ENCODE measurements at places on chromosomes 1 and 21.
A peak's percentile ranks its signal among the peaks of the same experiment; 100 is the strongest.

DNA sequence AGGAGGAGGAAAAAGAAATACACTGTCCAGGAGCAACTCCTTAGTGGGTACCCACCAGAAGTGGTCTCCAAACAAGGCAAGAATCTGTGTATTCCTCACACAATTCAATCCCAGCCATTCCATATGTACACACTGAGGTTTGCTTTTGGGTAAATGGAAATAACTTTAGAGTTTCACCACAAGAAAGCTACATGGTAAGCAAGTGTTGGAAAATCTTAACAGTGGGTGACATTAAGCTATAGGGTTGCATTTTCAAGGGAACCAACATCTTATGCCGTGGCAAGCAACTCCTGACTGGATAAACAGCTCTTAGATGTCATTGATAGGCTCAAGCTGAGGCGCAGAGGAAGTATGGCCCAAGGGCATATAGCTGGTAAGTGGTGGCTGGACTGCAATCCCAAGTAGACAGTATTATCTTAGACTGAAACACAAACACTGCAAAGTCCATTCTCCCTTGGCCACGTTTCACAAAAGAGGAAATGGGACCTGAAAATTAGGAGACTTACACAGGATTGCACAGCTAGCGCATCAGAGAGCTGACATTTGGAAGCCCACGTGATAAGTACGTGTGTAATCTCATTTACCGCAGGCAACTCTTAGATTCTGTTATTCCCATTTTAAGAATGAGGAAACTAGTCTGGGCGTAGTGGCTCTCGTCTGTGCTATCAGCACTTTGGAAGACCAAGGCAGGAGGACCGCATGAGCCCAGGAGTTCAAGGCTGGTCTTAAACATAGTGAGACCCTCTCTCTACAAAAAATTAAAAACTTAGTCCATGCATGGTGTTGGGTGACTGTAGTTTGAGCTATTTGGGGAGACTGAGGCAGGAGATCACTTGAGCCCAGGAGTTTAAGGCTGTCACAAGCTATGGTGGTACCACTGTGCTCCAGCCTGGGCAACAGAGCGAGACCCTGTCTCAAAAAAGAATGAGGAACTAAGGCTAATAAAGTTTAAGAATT lies 4.0 kb upstream of the BRWD1 start:
- DNase-seq = no peak

GRCh38 chr1:193179094-193179493 lies 7.3 kb downstream of the B3GALT2 start:
- DNase-seq = no peak

GRCh38 chr1:115469703-115470476 lies 131.8 kb upstream of the NGF start:
- peak; percentile 32 for DNase-seq

DNA sequence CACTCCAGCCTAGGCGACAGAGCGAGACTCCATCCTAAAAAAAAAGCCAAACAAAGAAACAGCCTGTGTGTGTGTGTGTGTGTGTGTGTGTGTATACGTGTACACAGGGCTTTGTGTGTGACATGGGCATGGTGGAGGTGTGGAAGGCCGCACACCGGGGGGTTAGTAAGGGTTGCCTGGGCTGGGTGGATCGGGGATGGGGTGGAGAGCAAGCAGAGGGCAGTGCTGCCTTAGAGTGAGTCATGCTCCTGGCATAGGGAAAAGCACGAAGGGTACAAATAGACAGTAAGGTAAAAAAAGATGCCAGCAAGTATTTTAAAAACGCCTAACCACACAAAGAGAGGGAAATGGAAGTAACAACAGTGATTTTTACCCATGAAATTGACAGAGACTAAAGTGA lies 6.2 kb downstream of the PRMT2 start:
- DNase-seq = no peak

GRCh38 chr1:198167436-198167934 lies 10.7 kb downstream of the NEK7 start:
- DNase-seq = no peak

DNA sequence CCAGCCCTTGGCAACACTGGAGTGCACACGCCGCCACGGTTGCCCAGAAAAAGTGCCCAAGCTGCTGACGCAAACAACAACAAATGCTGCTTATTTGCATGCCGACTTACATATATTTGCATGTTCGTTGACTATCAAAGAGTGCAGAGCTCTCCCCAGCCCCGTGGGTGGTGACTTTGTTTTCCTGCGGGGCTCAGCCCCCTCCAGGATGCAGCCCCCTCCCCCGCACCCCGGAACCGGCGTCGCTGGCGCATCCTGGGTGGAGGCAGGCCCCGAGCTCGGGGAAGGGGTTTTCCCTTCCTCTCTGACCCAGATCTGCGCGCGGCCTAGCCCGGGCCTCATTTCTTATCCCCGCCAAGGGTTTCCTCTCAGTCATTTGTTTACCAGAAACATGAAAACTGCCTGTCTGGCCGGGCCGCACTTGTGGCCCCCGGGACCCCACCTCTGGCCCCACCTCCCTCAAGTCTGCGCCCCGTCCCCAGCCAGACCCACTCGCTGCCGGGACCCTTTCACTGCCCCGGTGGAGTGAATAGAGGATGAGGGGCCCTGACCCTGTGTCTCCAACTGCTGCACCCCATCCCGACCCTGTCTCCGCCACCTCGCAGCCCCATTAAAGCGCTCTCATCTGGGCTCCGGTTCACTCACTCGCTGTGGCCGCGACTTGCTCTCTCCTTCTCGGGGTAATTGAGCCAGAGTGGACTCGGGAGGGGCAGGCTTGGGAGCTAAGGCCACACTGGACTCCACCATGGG lies 5.5 kb downstream of the TNFRSF25 start:
- DNase-seq = no peak

DNA sequence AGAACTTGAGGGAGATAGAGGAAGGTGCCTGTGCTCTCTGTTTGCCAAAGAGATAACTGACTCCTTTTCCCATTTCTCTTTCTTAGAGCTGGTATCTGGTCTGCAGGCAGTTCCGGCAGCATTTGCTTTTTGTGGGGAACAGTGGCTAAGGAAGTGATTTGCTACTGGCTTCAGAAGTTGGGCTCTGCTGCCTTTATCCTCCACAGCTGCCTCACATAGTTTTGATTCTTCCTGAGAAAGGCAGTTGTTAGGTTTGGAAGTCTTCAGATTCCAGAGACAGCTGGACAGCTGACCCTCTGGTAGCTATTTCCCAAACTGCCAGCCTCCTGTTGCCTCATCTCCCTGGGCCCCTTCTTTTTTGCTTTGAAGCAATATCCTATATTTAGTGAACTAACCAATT lies 62.6 kb upstream of the MACF1 start:
- DNase-seq = peak; percentile 80

DNA sequence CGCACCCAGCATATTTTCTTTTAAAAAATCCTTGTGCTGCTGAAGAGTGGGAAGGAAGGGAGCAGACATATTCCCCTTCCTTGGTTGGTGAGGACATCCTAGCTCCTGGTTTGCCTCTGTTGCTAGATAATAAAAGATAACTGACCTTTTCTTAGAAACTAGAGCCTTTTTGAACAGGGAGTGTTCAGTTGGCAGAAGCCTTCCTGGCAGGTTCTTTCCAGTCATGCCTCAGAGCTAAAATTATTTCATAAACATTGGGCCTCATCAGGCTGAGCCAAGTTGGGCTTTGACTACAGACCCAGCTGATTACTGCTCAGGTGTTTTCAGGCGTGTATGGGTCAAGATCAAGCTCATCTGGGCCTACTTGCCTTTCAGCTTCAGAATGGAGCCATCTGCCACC lies 22.7 kb upstream of the SH3BGRL3 start:
- DNase-seq = no peak

- no peak for DNase-seq
These were observed 675.0 kb downstream of the USP25 start for GRCh38 chr21:16404776-16405175.

DNA sequence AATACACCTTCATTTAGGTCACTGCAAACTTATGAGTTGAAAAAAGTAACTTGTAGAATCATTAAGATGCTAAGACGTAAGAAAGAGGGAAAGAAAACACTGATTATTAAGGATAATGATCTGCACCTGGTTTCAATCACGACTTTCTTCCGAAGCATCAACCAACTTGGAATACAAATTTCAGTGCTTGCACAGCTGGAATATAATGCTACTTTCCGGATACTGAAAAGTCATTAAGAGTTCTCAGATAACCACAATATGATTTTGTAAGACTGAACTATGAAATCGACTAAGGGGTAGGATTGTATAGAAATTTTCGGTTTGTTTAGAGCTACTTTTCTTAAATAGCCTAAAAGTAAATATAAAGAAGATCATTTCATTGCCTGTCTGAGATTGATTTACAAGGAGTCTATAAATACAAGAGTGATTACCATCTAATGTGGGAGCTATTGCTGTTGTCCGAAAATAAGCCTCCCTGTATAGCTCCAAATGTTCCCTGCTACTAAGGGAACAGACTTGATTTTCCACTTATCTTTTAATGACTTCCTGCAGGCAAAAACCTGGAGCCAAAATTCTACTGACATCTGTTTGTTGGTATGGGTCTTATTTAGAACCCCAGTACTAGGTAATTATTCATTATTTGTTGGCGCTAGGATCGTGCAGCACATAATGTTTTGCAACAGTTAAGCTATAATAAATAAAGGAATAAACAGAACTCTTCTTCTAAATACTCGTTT lies 673.3 kb downstream of the KCNT2 start:
- DNase-seq = peak; percentile 23

GRCh38 chr1:2313651-2314261 lies 77.6 kb downstream of the MORN1 start:
- DNase-seq = no peak

GRCh38 chr1:111732718-111733117 lies 6.5 kb downstream of the INKA2 start:
- DNase-seq = no peak
